ENCODE measurements at places on chromosomes 13 and 19.

DNA sequence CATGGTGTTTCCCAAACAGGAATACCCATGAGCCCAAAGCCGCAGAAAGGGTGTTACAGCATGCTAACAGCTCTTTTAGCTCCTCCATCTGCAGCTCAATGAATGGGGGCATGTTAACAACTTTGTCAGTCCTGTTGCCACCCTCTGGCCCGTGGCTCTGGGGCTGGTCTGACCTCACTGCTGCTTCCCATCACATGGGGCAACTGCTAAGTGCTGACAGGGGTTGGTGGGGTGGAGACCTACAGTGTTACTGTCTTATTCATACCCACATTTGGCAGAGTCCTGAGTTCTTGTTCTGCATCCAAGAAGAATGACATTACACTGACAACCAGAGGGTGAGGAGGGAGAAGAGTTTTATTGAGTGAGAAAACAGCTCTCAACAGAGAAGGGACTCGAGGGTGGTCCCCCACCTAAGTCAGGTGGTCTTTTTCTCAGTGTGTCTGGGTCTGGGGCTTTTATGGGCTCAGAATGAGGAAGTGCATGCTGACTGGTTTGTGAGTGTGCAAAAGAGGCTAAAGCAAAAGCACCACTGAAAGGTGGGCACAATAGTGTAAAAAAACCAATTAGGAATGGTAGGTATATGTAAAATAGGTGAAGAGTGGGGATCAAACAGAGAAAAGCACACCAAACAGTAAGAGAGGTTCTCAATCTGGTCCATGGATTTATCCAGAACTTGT is 1952.0 kb upstream of the PCDH20 start:
- DNase-seq = no peak

- DNase-seq = no peak
These were observed 1146.9 kb downstream of the OLFM4 start for GRCh38 chr13:54175466-54175865.

DNA sequence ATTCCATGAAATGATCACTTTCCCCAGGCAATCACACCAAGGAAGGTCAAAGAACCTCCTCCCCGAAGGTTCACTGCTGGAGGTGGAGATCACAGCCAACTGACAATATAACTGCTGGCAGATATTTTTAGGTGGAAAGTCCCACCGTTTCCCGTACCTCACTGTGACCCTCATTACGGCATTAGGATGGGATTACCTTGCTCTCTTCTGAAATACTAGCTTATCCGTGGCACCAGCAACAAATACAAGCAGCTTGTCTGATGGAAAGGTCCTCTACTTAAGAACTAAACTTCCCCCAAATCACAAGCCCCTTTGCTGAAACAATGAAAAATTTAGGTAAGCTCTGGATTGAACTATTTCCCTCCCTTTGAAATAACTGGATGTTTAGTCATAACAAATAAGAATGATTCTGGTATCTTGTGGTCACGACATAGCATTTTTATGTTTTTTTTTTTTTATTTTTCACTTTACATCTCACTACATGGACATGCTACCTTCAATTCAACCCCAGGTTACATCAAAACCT is 178.9 kb downstream of the COL4A1 start:
- no peak for DNase-seq

DNA sequence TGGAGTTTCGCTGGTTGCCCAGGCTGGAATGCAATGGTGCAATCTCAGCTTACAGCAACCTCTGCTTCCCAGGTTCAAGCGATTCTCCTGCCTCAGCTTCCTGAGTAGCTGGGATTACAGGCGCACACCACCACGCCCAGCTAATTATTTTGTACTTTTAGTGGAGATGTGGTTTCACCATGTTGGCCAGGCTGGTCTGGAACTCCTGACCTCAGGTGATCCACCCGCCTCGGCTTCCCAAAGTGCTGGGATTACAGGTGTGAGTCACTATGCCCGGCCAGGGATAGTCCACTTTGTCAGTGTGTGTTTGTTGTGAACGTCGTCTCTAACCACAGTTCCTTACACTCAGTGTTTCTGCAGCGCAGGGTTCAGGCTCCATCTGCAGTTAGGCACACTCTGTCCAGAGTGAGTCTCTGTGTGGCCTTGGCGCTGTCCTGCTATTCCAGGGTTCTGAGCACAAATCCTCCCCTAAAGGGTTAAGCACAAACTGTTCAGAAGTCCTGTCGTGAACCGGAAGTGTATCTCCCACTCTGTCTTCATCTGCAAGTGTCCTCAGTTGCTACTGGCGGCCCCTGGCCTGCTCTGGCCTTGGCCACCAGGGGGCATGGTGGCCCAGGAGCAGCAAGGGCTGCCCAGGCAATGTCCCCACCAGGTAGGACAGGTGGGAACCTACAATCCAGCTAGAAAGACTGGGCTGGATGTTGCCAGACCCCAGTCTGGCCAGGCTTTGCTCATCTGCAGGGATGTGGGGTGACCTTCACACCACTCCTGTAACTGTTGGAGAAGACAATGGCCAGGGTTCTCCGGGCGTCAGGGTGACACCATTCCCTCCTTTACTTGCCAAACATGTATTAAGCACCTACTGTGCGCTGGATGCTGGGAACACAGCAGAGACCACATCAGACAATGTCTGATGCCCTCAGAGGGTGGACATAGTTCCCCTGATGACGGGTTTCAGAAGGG is 38.8 kb upstream of the GATAD2A start:
- peak; percentile 81 for DNase-seq

GRCh38 chr19:15292847-15293582 is 39.3 kb downstream of the BRD4 start:
- no peak for DNase-seq

GRCh38 chr19:29596080-29596727 is 9.9 kb upstream of the POP4 start:
- no peak for DNase-seq

DNA sequence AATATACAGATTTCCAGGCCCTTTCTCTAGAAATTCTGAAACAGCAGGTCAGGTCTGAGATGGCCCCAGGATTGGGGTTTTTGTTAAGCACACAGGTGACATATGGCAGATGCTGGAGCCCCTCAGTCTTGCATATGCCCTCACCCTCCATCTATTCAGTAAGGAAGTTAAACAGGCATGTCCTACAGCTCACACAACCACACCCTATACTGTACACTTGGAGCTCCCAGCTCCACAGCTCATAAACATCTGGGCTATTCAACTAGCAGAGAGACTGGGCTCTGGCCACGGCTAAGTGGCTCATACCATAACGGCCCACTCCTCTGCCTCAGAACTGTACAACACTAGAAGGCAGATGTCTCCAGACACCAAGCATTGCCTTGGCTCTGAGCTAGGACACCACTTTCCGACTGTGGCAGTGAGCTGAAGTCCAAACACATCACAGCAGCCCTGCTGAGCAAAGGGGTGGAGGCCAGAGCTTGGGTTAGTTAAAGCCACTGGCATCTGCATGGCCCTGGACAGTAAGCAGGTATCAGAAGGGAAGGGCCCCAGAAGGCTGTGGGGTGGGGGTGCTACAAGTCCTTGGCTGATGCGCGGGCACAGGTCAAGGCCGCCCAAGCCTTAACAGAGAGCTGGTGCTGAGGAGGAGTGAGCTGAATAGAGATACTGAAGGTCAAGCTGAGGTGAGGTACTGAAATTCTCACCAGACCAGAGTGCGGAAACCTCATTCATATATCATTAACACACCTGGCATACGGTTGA is 79.1 kb downstream of the ABCC4 start:
- DNase-seq = no peak

- no peak for DNase-seq
These were observed 165.4 kb downstream of the KATNAL1 start for GRCh38 chr13:30141775-30142485.

- no peak for DNase-seq
These were observed 34.1 kb downstream of the DLEU7 start for GRCh38 chr13:50809133-50810090.

- no peak for DNase-seq
These were observed 5.2 kb downstream of the SLC25A42 start for GRCh38 chr19:19068659-19069654.
